Cerebellum (tissue), 4 donors: ENCODE measurements at places on chromosomes 1 and 21. TPM values are rescaled to one million over a fixed set of nuclear protein-coding genes. Genes with fewer than 3 reads are reported as not detected.

Gene PTGER3
- 44.7 TPM for total RNA-seq

Gene OR10Z1
- not detected for total RNA-seq

Gene XCL1
- not detected for total RNA-seq

Gene APH1A
- total RNA-seq: 56.2 TPM

Gene UBXN10
- total RNA-seq: 2.6 TPM

Gene FCGR1A
- total RNA-seq: 8.0 TPM

Gene VCAM1
- 22.4 TPM for total RNA-seq

Gene SPRR2D
- total RNA-seq: not detected

Gene EPB41
- 91.5 TPM for total RNA-seq

Gene CFHR3
- total RNA-seq: not detected

Gene RAB7B
- 0.54 TPM for total RNA-seq

Gene LRRC53
- 0.27 TPM for total RNA-seq

Gene CFHR2
- total RNA-seq: not detected

Gene DPT
- total RNA-seq: 0.27 TPM

Gene ARTN
- total RNA-seq: 0.91 TPM

Gene ATP6V1G3
- not detected for total RNA-seq
